ENCODE measurements at places on chromosomes 1 and 21.

- no peak for DNase-seq
- peaks cover 5% of the 10 kb centered on the region for H3K36me3 ChIP-seq
- H3K27me3 ChIP-seq: no peaks in the 10 kb centered on the region
- no peak overlapping the region for H3K4me3 ChIP-seq
Measured at GRCh38 chr1:20850021-20850420, 62.9 kb upstream of the HP1BP3 start.

GRCh38 chr1:109113590-109114341, at the start of gene ELAPOR1:
Gene ELAPOR1, plus strand, starts transcription at chr1:109114115. Its CDS starts 69 bp downstream, at chr1:109114184.
- H3K27ac ChIP-seq: no peak within 1 kb of the TSS
- peaks cover 27% of the 10 kb centered on the region for H3K27me3 ChIP-seq
- no peaks in the 10 kb centered on the region for H3K36me3 ChIP-seq
- H3K4me1 ChIP-seq: peaks cover 2% of the 10 kb centered on the region
- no peak for DNase-seq

DNA sequence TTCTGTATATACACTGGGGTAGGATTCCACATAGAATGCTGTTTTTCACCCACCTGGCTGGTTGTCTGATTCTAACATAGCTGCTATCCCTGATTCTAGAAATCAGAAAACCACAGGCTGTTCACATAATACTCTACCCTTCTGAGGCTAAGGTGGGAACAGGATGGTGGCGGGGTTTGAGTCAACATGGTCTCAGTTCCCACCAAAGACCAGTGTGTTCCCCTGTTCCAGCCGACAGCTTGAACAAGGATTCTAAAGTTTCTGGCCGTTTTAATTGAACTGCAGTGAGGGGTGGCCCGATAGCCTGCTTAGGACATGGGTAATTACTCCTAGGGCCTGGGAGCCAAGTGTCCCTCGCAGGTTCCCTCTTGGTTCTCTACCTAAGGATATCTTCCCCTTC, 38.4 kb downstream of the PEX14 start:
- no peak overlapping the region for H3K4me3 ChIP-seq
- peaks cover 20% of the 10 kb centered on the region for H3K4me1 ChIP-seq

DNA sequence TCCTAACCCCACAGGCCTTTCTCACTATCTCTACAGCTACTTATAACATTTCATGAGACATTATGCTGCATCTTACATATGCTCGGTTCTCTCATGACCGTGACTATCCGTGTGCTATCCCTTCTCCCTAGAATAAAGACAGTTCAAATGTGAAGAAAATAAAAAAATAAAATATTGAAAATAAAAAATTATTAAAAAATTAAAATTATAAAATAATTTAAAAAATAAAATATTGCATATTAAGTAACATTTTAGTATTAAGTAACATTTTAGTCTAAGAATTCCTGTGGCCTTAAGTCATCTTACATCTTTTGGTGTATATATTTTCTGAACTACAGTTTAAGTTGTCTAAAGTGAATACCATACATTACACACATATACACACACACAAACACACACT, 415.5 kb downstream of the DPYD start:
- no peak overlapping the region for H3K4me3 ChIP-seq
- no peaks in the 10 kb centered on the region for H3K27me3 ChIP-seq
- H3K4me1 ChIP-seq: peaks cover 3% of the 10 kb centered on the region
- no peak for DNase-seq
- no peaks in the 10 kb centered on the region for H3K36me3 ChIP-seq
- H3K27ac ChIP-seq: no peak overlapping the region

DNA sequence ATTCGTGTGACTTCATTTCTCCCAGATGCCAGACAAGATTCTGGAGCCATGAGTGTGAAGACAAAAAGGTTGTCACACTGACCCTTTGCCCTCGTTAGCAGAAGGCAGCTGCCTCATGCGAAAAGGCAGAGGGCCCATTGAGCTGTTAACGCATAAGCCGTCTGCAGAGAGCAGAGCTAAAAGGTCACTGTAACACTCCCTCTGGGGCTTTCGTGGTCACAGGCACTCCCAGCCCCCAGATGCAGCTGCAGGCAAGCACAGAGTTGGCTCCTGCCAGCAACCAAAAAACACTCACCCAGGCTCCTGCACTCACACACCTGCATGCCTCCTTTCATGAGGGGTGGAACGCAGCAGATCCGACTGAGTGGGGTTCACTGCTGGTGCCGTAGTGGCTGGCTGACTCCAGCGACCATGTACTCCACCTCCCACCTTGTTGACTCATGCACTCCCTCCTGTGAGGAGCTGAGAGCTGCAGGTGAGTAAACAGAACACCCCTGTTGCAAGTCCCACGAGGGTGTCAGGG, 287.5 kb downstream of the SMYD3 start:
- H3K4me1 ChIP-seq: peaks cover 4% of the 10 kb centered on the region
- no peaks in the 10 kb centered on the region for H3K36me3 ChIP-seq
- no peak overlapping the region for H3K27ac ChIP-seq
- H3K4me3 ChIP-seq: no peak overlapping the region

- peak; percentile 10 for DNase-seq
- H3K4me1 ChIP-seq: no peaks in the 10 kb centered on the region
- no peak overlapping the region for H3K27ac ChIP-seq
- H3K36me3 ChIP-seq: no peaks in the 10 kb centered on the region
Measured at GRCh38 chr1:199460933-199461332, 566.6 kb upstream of the NR5A2 start.

- H3K27ac ChIP-seq: no peak overlapping the region
- H3K27me3 ChIP-seq: no peaks in the 10 kb centered on the region
- DNase-seq: no peak
- peaks cover 5% of the 10 kb centered on the region for H3K4me1 ChIP-seq
Measured at GRCh38 chr1:109502364-109502851, 7.1 kb downstream of the AMIGO1 start.

DNA sequence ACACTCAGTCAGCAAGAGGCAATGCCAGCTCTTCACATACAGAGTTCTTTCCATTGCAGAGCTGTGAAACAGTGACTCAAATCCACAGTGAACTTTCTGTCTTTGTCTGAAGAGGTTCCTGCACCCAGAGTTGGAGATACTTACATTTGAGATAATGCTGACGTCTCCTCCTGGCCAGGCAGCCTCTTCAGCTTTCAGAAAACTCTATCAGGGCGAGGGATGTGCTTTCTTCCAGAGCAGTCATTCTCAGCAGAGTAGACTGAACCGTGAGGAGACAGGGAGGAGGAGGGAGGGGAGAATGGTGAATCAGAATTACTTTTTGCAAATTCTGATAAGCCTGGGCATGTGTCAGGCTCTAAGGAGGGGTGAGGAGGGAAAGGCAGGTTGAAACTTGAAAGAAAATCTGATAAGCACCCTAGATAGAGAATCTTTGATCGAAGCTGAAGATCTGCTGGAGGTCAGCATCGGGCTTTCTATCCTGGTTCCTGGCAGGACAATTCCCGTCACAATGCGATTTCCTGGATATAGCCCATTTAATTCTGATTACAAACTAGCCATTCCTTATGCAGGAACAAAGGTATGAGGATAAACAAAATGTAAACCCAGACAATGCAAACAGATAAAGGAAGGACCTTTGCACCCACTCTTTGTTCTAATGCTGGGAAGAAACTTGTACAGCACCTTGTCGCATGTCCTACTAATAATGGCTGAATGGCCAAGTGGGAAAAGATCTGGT, 18.9 kb upstream of the NID1 start:
- H3K27me3 ChIP-seq: no peaks in the 10 kb centered on the region
- H3K4me1 ChIP-seq: no peaks in the 10 kb centered on the region
- no peaks in the 10 kb centered on the region for H3K36me3 ChIP-seq
- H3K4me3 ChIP-seq: no peak overlapping the region
- peak; percentile 41 for DNase-seq

GRCh38 chr1:204975568-204976235, 67.3 kb upstream of the CNTN2 start:
- H3K27ac ChIP-seq: no peak overlapping the region
- no peak overlapping the region for H3K4me3 ChIP-seq
- no peaks in the 10 kb centered on the region for H3K4me1 ChIP-seq
- DNase-seq: peak; percentile 18

DNA sequence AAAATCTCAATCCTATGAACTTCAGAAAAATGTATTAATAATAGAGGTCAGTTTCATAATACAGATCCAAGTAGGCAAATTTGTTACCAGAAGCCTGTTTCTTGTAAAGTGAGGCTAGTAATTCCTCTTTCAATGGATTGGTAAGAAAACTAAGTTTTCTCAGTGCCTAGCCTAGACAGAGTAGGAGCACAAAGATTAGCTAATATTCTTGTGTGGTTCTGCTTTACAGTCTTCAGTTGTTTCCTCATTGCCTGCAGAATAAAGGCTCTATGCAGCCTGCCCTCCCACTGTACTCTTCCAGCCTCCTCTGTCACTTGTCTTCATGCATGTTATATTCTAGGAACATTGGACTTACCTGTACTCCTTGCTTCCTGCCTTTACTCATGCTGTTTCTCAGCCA, 2.4 kb upstream of the PPP1R15B start:
- DNase-seq: no peak
- H3K4me1 ChIP-seq: peaks cover 19% of the 10 kb centered on the region
- H3K27me3 ChIP-seq: no peaks in the 10 kb centered on the region
- H3K4me3 ChIP-seq: no peak overlapping the region

DNA sequence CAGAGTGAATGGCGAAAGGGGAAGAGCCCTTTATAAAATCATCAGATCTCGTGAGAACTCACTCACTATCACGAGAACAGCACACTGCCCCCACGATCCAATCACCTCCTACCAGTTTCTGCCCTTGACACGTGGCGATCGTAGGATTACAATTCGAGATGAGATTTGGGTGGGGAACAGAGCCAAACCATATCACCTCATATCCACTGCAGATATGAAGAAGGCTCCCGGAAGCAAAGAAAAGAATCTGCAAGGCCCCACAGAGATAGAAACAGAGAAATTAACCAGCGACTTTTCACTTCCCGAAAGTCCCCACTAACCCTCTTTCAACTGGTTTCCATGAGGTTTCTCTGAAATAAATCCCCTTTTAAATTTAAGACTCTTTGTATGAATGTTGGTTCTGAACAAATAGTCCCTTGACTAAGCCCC, 86.2 kb upstream of the IRF2BP2 start:
- no peaks in the 10 kb centered on the region for H3K27me3 ChIP-seq
- H3K36me3 ChIP-seq: no peaks in the 10 kb centered on the region
- no peak overlapping the region for H3K4me3 ChIP-seq
- no peak overlapping the region for H3K27ac ChIP-seq

- H3K36me3 ChIP-seq: no peaks in the 10 kb centered on the region
- H3K4me1 ChIP-seq: peaks cover 9% of the 10 kb centered on the region
- peak within 1 kb of the TSS; percentile 60 for H3K4me3 ChIP-seq
- peak; percentile 28 for DNase-seq
Measured at GRCh38 chr1:22710701-22711049, at the start of gene EPHB2. Gene EPHB2, plus strand, starts transcription at chr1:22710839. Its CDS starts 144 bp downstream, at chr1:22710983.

- no peak overlapping the region for H3K27ac ChIP-seq
- H3K27me3 ChIP-seq: no peaks in the 10 kb centered on the region
- H3K4me1 ChIP-seq: no peaks in the 10 kb centered on the region
Measured at GRCh38 chr1:99180915-99181314, 83.4 kb upstream of the PLPPR4 start.

DNA sequence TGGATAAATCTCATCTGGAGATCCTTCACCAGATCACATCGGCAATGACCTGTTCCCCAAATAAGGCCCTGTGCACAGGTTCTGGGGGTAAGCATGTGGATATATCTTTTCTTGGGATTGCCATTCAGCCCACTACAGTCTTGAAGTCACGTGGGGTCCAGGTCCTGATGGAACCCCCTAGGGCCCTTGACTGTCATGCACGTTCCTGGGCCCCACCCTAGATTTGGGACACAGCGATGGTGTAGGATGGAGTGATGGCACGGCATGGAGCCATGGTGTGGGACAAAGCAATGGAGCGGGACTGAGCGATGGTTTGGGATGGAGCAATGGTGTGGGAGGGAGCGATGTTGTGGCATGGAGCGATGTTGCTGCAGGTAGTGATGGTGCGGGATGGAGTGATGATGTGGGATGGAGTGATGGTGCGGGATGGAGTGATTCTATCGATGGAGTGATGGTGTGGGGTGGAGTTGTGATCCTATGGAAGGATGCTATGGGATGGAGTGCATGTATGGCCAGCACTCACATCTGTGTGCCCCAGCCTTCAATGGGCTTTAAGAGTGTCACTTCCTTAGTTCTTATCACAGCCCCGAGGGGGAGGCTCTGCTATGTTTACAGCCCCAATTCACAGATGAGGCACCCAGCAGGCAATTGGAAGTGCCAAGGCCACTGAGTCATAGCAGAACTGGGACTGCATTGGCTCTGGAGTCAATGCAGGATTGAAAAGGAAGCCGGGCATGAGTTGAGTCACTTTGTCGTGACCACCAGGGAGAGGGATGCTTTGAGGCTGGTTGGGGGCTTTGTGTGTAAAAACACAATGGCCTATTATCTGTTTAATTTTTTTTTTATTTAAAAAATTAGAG, 97.0 kb upstream of the C1orf174 start:
- no peaks in the 10 kb centered on the region for H3K27me3 ChIP-seq
- no peaks in the 10 kb centered on the region for H3K4me1 ChIP-seq
- DNase-seq: no peak
- H3K4me3 ChIP-seq: no peak overlapping the region

DNA sequence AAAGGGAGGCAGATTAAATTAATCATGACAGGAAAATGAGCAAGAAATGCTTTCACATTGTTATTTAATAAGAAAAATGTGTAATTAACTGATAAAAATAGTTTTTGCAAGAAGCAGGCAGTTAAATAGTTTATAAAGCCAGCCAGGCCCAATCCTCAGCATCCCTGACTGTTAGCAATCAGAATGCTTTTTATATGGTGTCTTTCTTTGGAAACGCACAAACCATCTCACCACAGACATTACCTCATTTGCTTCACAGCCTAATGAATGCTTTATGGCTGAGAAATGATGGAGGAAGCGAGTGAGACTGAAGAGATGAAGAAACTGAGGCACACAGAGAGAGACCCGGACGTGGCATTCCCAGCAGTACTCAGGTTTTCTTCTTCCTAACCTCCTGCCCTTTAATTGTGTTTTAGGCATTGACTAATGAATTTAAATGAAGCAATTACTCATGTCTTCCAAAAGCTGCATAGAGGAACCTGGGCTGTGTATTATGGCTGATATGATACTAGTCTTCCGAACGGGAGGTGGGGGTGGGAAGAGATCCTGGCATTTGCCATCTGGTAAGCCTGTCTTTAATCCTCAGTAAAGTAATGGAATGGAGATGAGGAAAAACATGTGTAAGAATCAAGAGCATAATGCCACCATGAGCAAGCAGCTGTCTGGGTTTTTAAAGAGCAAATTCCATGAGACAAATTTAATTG, 116.1 kb upstream of the LMO4 start:
- no peaks in the 10 kb centered on the region for H3K36me3 ChIP-seq
- no peak overlapping the region for H3K4me3 ChIP-seq
- no peaks in the 10 kb centered on the region for H3K27me3 ChIP-seq
- H3K27ac ChIP-seq: no peak overlapping the region
- DNase-seq: peak; percentile 61

- peaks cover 2% of the 10 kb centered on the region for H3K36me3 ChIP-seq
- no peaks in the 10 kb centered on the region for H3K27me3 ChIP-seq
- H3K4me1 ChIP-seq: peaks cover 22% of the 10 kb centered on the region
Measured at GRCh38 chr1:12148958-12149790, 17.6 kb upstream of the TNFRSF1B start.

- DNase-seq: no peak
- no peak overlapping the region for H3K27ac ChIP-seq
- peaks cover 3% of the 10 kb centered on the region for H3K4me1 ChIP-seq
- H3K36me3 ChIP-seq: no peaks in the 10 kb centered on the region
- H3K4me3 ChIP-seq: no peak overlapping the region
- H3K27me3 ChIP-seq: no peaks in the 10 kb centered on the region
Measured at GRCh38 chr1:47558601-47559593, 121.1 kb downstream of the FOXD2 start.
